Activated T-helper 17 cell treated with anti-CD3 and anti-CD28 coated beads, Interleukin-2, amount 50 U/mL, for 72 hours (primary cell): ENCODE measurements at places on chromosomes 11 and 22. TPM values are rescaled to one million over a fixed set of nuclear protein-coding genes. Genes with fewer than 3 reads are reported as not detected.

DNA sequence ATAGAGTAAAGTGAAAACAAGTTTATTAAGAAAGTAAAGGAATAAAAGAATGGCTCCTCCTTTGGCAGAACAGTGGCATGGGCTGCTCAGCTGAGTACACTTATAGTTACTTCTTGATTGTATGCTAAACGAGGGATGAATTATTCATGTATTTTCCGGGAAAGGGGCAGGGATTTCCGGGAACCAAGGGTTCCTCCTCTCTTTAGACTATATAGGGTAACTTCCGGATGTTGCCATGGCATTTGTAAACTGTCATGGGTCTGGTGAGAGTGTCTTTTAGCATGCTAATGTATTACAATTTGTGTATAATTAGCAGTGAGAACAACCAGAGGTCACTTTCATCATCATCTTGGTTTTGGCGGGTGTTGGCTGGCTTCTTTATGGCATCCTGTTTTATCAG lies 23.5 kb upstream of the SPTY2D1 start:
- ATAC-seq, result no peak

GRCh38 chr11:64067230-64067993 lies 31.7 kb downstream of the FLRT1 start:
- ATAC-seq, result no peak

The KCNQ1OT1 gene
- total RNA-seq, result 0.24 TPM

The ZC3H12C gene
- total RNA-seq, result 2.9 TPM

GRCh38 chr11:35114906-35115687 lies 23.9 kb upstream of the CD44 start:
- no peak for ATAC-seq

The CASP5 gene
- not detected for total RNA-seq

- peak; percentile 82 for ATAC-seq
Observed at GRCh38 chr11:65366340-65366773, 11.8 kb downstream of the TIGD3 start.

DNA sequence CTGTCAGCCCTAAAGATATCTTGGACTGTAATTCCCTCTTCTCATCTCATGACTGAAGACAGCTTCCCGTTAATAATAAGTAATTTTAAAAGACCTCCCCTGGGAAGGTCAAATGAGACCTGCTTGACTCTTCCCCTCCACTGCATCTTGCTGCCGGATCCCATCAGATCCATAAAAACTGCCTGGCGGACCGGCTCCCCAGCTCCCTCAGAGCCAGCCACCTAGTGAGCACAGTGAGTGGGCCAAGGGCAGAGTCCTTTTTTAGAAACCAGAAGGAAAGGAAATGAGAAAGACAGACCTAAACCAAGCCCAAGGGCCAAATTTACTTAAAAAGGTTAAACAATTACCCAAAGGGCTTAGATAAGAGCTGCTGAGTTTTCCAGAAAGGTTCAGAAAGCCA lies 595.3 kb downstream of the OPCML start:
- ATAC-seq, result no peak

The SPI1 gene
- total RNA-seq, result not detected

The APOBEC3H gene
- total RNA-seq, result 33.0 TPM
